Endothelial cell of umbilical vein (primary cell): ENCODE measurements at places on chromosomes 2 and 18. TPM values are rescaled to one million over a fixed set of nuclear protein-coding genes. Genes with fewer than 3 reads are reported as not detected.

Gene STK39
- total RNA-seq, result 13.1 and 16.2 TPM in 2 replicates

GRCh38 chr2:25566094-25566493, 107.3 kb downstream of the DTNB start:
- DNase-seq, result no peak

DNA sequence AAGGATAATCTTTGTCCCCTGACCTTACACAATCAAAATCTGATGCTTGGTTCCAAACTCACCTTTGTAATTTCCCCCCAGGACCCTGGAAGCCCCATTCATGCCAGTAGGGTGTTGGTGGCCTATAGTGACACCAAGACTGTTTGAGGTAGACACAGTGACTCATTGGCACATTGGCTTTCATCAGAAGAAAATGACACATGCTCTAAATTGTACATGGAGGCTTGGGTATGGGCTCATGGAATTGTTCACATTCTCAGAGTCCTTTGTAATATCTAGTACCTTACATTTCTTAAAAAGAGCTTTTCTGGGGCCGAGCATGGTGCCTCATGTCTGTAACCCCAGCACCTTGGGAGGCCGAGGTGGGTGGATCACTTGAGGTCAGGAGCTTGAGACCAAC, 61.2 kb upstream of the LRPPRC start:
- no peak for DNase-seq

DNA sequence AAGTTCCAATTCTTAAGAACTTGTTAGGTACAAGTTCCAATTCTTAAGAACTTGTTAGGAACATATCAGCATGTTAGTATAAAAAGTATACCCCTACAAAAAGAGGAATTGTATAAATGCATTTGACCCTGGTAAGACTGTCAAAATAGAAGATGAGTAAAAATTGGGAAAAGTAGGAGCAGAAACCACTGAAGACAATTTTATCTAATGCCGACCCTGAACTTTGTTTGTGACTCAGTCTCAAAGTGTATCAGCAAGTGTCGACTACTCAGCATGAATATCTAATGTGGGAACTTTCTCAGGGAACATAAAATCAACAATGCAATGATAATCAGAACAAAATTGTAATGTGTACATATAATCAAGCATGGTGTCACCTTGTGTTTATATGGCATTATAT, 583 bp upstream of the CD226 start:
- DNase-seq, result no peak

DNA sequence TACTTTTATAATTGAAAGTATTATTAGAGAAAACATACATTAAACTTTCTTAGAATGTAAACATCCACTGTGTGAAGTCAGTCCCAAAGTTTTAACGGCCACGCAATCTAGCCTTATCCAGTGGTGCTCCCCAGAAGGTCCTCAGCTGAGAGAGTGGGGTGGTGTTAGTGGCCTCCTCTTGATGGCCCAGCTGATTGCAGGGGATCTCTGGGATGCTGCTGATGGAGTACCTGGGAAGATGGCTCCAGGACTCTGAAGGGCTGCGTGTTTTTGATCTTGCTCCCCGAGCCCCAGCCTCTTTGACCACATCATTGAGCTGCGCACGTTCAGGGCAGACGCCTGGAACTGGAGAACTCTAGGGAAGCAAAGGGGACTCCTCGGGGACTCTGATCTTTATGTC, 181.4 kb downstream of the FAM210A start:
- no peak for DNase-seq

Gene PAX8
- total RNA-seq, result 0.22 and 0.28 TPM in 2 replicates

Gene NEURL3
- total RNA-seq, result not detected in 2 replicates

GRCh38 chr18:3877678-3878077, 427.7 kb downstream of the TGIF1 start:
- no peak for DNase-seq

Gene GRHL1
- 0.85 and 1.1 TPM in 2 replicates for total RNA-seq

DNA sequence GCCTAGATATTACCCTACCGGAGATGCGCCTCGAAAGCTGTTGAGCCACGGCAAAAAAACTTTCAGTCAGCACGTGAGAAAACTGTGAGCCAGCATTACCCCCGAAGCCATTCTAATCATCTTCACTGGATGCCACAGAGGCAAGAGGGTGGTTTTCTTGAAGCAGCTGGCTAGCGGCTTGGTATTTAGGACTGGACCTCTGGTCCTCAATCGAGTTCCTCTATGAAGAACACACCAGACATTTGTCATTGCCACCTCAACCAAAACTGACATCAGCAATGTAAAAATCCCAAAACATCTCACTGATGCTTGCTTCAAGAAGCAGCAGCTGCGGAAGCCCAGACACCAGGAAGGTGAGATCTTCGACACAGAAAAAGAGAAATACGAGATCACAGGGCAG, 52.8 kb upstream of the SLC66A3 start:
- no peak for DNase-seq

DNA sequence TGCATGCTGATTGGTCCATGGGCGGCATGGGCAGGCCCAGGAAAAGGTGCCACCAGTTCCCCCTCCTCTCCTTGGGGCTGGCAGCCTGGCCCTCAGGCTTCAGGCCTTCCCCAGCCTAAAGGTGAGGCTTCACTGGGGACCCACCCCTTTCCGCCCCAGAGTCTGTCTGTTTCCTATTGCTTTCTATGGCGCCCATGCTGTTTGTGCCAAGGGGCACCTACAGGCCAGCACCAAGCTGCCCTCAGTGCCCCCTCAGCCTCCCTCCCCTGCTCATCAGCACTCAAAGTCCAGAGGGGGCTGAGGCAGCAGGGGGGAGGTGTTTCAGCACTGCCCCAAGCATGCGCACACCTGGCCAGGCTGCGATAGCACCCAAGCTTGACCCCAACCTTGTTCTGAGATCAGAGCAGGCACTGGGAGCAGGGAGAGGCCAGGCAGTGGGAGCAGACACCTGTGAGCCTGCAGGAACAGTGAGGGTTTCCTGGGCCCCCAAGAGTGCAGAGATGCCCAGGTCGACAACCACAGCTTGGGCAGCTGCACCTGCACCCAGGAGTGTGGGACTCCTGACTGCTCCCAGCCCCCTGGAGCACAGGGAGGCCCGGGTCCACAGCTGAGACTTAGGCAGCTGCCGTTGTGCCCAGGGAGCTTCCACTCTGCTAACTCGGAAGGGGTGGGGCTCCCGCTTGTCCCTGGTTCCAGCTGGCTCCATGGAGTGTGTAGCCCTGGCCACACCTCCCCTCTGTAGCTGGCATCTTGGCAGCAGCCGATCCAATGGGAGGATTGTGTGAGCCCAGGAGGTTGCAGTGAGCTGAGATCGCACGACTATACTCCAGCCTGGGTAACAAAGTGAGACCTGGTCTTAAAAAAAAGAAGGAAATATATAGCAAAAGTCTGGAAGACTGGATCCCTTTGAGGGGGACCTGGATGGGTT, 69.1 kb downstream of the NCAPH start:
- DNase-seq, result no peak

DNA sequence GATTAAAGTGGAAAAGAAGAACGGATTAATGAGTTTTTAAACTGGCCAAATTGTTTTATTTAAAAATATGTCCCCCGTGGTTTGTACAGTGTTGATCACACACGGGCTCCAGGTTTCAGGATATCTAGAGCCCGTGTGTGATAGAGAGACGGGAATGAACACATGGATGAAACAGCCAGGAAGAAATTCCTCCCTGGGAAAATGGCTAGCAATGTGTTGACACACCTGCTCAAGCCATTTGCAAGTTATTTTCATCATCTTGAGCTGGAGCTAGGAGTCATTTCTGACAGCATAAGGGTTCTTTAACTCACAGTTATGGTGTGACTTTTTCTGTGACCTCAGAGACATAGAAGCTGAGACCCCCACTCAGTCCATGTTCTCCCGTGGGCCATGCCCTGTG, 81.6 kb downstream of the LRRFIP1 start:
- DNase-seq, result no peak

DNA sequence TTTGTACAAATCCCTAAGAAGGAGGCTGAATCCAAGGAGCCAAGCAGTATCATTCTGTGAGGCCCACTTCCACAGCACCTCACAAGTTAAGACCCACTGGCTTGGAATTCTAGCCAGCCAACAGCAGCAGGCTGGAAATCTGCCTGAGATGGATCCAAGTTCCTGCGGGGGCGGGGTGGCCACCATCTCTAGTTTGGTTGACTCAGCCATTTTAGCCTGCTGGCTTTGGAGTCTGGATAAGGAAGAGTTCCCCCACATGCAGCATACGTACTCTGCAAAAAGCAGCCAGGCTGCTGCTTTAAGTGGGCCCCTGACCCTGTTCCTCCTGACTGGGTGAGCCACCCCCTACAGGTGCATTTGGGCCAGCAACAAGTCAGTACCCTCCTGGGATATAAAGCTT, 65.2 kb downstream of the FARP2 start:
- DNase-seq, result no peak

DNA sequence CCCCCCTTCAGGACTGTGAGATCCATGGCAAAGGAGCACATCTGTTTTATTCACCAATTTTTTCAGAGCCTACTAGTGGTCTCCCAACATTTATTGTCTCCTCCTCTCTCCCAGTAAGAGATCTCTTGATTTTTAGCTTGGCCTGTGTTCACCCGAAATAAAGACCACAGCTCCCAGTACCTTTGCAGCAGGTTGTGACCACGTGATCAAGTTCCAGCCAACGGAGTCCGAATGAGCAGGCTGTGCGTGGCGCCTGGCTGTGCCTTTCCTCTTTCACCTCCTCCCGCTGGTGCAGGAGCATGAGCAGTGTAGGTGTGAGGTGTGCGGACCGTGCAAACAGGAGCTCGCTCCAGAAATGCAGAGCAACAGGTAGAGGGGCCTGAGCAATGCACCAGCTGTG, 143.6 kb upstream of the GLI2 start:
- DNase-seq, result no peak

GRCh38 chr2:204228169-204228886, 291.8 kb downstream of the ICOS start:
- DNase-seq, result peak; percentile 61

GRCh38 chr18:64966667-64967066, 784.1 kb upstream of the CDH7 start:
- DNase-seq, result no peak
